ENCODE measurements at places on chromosomes 12 and 14.

DNA sequence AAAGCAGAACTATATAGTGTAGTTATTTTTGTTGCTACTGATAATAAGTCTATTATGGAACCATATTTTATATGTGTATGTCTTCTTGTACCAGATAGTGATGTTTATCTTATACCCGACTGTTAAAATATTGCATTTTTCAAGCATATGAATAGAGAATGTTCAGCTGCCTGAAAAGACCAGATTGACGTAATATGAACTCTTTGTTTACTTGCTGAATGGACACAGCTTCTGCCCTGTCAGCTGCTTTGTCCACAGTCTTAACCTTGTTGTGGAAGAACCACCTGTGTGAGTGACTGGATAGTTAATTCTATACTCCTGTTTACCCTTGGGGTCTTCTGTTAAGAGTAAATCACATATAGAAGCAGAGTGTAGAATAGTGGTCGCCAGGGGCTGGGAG lies 109.3 kb downstream of the LGR5 start:
- no peak for DNase-seq

- DNase-seq: no peak
These were observed 163.3 kb upstream of the SLC38A2 start for GRCh38 chr12:46535907-46536306.

DNA sequence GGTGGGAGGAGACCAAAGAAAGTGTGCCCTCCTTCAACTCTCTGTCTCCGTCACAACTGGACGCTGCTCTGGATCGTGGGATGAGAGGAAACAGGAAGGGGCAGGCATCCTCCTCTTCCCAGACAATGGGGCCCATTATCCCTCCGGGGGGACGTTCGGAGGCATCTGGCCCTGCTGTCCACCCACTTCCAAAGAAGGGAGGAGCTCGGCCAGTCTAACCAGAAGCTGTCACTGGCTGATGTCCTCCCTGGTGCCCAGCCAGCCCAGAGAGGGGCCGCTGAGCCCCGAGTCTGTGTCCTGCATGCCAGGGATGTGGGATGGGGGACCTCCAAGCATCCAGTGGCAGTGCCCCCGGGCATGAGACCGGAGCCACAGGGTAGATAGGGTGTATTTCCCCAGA lies 39.8 kb upstream of the MEG3 start:
- DNase-seq: no peak

- DNase-seq: no peak
These were observed 94.1 kb downstream of the FBXL14 start for GRCh38 chr12:1500095-1500801.
